ENCODE measurements at places on chromosomes 5 and 9.

GRCh38 chr5:85334-85995 is 6.5 kb upstream of the PLEKHG4B start:
- H3K4me1 ChIP-seq, result peaks cover 24% of the 10 kb centered on the region
- H3K36me3 ChIP-seq, result peaks cover 4% of the 10 kb centered on the region
- peaks cover 56% of the 10 kb centered on the region for H3K27me3 ChIP-seq

DNA sequence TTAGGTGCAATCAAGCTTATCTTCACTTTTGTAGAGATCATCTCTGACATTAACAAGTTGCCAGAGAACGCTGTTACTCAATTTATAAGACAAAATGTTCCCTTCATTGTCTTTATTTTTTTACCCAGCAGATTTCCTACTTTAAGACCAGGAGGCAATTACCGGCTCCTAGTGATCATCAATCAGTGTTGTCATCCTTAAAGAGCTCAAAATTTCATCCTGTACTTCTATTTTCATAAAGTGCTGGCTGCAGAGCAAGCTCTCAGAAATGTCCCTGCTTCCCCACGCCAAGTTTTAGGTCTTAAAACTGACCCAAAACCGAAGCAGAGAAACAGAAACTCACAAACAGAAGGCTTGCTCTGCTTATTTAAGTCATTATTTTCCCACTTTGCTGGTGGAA is 82.9 kb downstream of the PJA2 start:
- no peak for DNase-seq
- peaks cover 20% of the 10 kb centered on the region for H3K36me3 ChIP-seq
- no peak overlapping the region for H3K27ac ChIP-seq
- no peaks in the 10 kb centered on the region for H3K27me3 ChIP-seq

GRCh38 chr9:127555840-127556820 is 55.9 kb upstream of the STXBP1 start:
- H3K4me3 ChIP-seq, result peak overlapping the region; percentile 75
- no peaks in the 10 kb centered on the region for H3K27me3 ChIP-seq
- peaks cover 8% of the 10 kb centered on the region for H3K36me3 ChIP-seq
- no peak for DNase-seq

DNA sequence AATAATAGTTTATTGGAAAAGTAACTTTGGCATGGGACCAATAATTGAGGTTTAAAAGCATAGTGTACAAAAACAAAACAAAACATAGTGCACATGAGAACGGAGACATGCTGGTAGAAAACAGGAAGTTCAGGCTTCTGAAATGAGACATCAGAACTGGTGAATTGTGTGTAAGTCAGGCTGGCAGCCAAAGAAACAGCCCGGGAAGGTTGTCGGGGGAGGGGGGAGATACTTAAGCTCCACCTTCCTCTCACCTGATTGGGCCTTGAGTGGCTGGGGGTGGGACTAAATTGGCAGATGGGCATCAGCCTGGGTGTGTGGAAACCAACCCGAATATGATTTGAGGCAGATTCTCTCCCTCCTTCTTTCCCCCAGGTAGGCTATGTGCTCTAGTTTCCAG is 256.3 kb downstream of the SMARCA2 start:
- H3K27me3 ChIP-seq, result peaks cover 17% of the 10 kb centered on the region
- no peak for DNase-seq
- peaks cover 22% of the 10 kb centered on the region for H3K4me1 ChIP-seq
- H3K27ac ChIP-seq, result no peak overlapping the region
- no peak overlapping the region for H3K4me3 ChIP-seq

DNA sequence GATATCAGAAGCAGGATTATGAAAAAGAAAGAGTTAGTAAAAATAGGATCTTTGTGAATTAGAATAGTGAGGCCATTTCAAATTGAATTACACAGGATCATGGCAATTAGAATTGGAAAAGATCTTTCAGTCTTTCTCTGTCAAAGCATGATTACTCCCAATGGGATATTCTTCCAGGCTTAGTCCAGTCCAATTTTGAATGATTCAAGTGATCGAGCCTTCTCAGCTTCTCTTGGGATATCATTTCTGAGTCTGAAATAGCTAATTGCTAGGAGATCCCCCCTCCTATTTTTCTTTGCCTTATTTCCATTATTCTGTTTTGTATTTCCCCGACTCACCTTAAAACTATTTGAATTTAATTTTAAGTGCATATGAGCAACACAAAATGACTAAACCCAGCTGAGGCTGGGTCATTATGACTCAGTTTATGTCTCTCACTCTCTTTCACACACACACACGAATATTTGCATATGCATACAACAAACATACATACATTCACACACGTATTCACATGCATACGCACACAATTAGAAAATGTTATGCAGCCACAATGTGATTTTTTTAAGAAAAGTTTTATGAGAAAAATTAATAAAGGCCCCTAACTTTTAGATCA is 34.8 kb upstream of the EFNA5 start:
- peaks cover 13% of the 10 kb centered on the region for H3K4me1 ChIP-seq
- no peak for DNase-seq
- no peak overlapping the region for H3K27ac ChIP-seq
- H3K27me3 ChIP-seq, result no peaks in the 10 kb centered on the region

DNA sequence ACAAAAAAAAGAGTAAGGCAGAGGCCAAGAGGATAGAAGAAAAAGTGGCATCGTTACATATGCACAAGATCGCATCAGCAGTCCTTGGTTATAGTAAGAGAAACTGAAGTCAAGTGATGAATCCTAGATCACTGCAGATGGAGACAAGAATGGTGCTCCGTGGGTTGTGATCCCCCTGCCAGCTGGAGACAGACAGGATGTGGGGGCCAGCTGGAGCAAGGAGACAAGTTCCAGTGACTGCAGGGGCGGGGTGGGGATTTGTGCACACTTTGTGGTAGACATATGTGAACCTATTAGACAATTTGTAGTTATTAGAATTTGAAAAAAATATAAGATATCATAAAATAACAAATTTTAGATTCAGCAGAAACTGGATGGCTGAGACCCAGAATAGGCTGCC is 697.9 kb upstream of the ADAMTS16 start:
- H3K36me3 ChIP-seq, result no peaks in the 10 kb centered on the region
- peaks cover 8% of the 10 kb centered on the region for H3K27me3 ChIP-seq
- H3K27ac ChIP-seq, result no peak overlapping the region
- H3K4me1 ChIP-seq, result peaks cover 3% of the 10 kb centered on the region
- DNase-seq, result no peak

- peak overlapping the region; percentile 73 for H3K4me3 ChIP-seq
- H3K27ac ChIP-seq, result no peak overlapping the region
- H3K27me3 ChIP-seq, result peaks cover 95% of the 10 kb centered on the region
- no peaks in the 10 kb centered on the region for H3K36me3 ChIP-seq
Observed at GRCh38 chr5:77640589-77641396, 2.3 kb upstream of the OTP start.

- DNase-seq, result no peak
- no peak overlapping the region for H3K27ac ChIP-seq
- H3K27me3 ChIP-seq, result no peaks in the 10 kb centered on the region
- no peak overlapping the region for H3K4me3 ChIP-seq
Observed at GRCh38 chr5:14741801-14742440, 77.4 kb downstream of the OTULIN start.

GRCh38 chr5:2523180-2523579 is 228.3 kb downstream of the IRX2 start:
- H3K4me3 ChIP-seq, result no peak overlapping the region
- no peaks in the 10 kb centered on the region for H3K36me3 ChIP-seq
- peak; percentile 62 for DNase-seq
- peaks cover 7% of the 10 kb centered on the region for H3K4me1 ChIP-seq
- peaks cover 19% of the 10 kb centered on the region for H3K27me3 ChIP-seq

DNA sequence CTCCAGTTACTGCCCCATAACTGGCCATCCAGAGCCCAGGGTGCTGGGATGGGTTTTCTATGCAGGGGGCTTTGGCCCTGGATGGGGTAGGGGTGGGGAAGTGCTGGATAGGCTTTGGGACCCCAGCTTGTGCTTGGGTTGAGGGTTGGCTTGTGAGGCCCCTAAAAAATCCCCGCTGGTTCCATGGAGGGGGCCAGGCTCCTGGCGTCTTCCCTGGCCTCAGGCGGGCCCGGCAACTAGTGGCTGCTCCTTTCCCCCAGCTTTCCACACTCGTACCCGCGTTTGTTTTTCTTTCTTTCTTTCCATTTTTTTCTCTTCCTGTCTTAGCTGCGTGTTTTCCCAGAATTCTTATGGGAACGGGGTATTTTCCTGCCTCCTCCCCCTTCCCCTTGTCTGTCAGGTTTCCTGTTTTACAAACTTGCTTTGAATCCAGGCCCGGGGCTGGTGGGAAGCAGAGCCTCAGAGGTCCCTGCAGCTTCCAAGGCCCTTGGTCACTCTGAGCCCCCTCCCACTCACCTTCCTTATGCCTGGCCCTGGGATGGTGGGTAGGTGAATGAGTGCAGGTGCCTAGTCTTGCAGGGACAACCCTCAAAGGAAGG is 40.2 kb downstream of the RGS3 start:
- H3K36me3 ChIP-seq, result peaks cover 3% of the 10 kb centered on the region
- H3K4me3 ChIP-seq, result no peak overlapping the region
- H3K27ac ChIP-seq, result no peak overlapping the region
- H3K4me1 ChIP-seq, result peaks cover 37% of the 10 kb centered on the region
- H3K27me3 ChIP-seq, result peaks cover 3% of the 10 kb centered on the region
- DNase-seq, result no peak

DNA sequence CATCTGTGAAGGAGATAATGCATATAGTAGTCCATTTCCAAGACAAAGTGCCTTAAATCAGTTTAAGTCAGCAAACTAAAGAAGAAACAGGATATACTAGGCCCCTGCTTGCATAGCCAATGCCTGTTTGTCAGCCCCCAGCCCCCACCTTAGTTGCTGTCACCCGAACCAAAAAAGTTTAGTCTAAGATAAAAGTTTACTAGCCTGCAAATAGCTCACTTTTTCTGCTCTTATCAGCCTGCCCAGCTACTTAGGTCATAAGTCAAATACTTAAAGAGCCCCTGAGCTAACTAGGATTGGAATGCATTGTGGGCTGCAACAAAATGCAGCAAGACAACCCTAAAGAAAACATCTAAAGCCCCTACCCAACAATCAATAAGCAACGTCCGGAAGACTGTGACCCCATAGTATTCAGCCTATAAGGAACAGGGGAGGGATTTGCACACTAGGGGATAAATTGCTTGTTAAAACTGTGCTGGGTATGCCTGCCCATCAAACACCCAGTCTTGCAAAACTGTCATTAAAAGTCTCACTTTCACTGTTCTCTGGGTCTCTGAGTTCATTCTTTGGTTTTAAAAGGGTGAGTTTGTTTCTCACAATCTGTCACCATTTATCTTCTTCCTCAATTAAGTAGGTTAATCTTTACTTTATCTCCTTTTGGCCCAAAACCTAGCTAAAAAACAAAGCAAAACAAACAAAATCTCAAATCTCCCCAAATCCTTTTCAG is 92.4 kb upstream of the CEP78 start:
- peaks cover 5% of the 10 kb centered on the region for H3K36me3 ChIP-seq
- no peak for DNase-seq
- peak overlapping the region; percentile 70 for H3K27ac ChIP-seq
- no peaks in the 10 kb centered on the region for H3K27me3 ChIP-seq
- no peak overlapping the region for H3K4me3 ChIP-seq

DNA sequence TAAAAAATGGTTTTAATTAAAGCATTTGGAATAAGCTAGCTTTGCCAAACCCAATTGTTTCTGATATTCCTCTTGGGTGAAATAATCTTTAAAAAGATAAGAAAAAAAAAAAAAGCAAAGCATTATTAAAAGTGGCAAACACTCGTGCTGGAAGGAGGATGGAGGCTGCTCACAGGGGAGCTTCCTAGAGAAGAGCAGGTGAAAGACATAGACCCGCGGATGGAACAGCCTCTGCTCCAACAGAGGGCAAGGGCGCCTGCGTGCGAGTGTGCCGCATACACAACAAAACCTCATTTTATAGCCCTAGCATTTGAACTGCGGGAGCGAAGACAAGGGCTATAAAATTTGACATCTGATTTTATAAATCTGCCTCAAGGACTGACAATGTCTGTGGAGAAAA is 33.4 kb upstream of the SLC25A51 start:
- H3K27ac ChIP-seq, result no peak overlapping the region
- peaks cover 38% of the 10 kb centered on the region for H3K4me1 ChIP-seq
- peaks cover under 1% of the 10 kb centered on the region for H3K36me3 ChIP-seq
- no peaks in the 10 kb centered on the region for H3K27me3 ChIP-seq
- DNase-seq, result no peak
- no peak overlapping the region for H3K4me3 ChIP-seq

DNA sequence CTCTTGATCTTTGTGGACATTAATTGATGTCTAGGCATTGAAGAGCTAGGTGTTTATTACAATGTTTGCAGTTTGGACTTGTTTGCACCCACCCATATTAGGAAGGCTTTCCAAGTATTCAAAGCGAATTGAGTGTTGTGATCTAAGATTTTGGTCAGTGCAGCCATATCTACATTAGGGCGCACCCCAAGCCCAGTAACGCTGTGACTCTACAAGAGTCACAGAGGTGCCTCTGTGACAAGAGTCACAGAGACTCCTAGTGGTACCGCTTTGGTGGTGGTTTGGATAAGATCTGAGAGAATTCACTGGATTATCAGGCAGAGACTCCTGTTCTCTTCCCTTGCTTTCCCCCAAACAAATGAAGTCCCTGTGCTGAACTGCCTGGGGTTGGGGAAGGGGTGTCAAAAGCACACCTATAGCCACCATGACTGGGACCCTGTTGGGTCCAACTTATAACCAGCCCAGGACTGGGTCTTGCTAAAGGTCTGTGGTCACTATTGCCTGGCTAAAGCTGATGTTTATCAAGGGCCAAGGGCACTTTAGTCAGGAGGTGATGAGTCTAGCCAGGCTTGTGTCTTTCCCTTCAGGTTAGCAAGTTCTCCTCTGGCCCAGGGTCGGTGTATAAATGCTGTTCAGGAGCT is 114.1 kb upstream of the RIOK2 start:
- no peak overlapping the region for H3K27ac ChIP-seq
- H3K36me3 ChIP-seq, result no peaks in the 10 kb centered on the region
- no peak overlapping the region for H3K4me3 ChIP-seq
- no peak for DNase-seq
- no peaks in the 10 kb centered on the region for H3K27me3 ChIP-seq
- H3K4me1 ChIP-seq, result no peaks in the 10 kb centered on the region

DNA sequence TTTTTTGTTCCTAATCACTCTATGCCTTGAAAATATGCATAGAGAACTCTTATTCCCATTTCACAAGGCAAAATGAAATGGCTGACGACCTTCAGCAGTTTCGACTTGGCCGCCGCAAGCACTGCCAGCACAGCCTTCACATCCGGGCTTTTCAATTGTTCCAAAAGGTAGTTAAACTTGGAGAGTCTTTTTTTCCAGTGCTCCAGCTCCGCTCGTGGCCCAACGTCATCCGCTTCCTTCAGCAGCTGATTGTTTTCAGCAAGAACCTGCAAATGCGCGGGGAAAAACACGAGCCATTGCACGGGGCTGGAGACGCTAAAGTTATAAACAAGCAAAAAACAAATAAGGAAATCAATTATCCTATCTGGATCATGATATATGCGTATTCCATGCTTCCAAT is 25.4 kb downstream of the DNAH5 start:
- H3K27ac ChIP-seq, result no peak overlapping the region
- H3K4me1 ChIP-seq, result no peaks in the 10 kb centered on the region
- DNase-seq, result no peak
- no peaks in the 10 kb centered on the region for H3K36me3 ChIP-seq
